ENCODE measurements at places on chromosomes 1 and 21. TPM values are rescaled to one million over a fixed set of nuclear protein-coding genes. Genes with fewer than 3 reads are reported as not detected.

GRCh38 chr21:15210235-15210678, 145.5 kb upstream of the NRIP1 start:
- DNase-seq = no peak

DNA sequence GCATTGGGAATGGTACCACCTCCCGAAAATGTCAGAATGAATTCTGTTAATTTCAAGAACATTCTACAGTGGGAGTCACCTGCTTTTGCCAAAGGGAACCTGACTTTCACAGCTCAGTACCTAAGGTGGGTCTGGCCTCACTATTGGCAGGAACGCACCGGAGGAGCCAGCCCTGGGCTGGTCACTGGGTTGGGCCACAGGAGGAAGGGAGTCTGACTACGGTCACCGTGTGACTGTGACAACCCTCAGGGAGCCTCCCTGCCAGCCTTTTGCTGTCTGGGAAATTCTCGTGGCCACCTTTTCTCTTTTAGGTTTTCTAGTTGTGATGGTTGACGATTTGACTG, 2.2 kb downstream of the IL10RB start:
- DNase-seq = no peak

DNA sequence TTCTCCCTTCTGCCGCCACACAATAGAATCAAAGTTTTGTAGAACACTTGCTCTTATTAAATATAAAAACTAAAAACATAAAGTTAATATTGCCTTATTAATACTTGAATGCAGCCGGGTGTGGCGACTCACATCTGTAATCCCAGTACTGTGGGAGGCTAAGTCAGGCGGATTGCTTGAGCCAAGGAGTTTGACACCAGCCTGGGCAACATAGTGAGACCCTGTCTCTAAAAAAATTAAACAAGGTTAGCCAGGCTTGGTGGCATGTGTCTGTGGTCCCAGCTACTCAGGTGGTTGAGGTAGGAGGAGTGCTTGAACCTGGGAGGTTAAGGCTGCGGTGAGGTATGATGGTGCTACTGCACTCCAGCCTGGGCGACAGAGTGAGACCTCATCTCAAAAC, 13.2 kb upstream of the HHAT start:
- no peak for DNase-seq

DNA sequence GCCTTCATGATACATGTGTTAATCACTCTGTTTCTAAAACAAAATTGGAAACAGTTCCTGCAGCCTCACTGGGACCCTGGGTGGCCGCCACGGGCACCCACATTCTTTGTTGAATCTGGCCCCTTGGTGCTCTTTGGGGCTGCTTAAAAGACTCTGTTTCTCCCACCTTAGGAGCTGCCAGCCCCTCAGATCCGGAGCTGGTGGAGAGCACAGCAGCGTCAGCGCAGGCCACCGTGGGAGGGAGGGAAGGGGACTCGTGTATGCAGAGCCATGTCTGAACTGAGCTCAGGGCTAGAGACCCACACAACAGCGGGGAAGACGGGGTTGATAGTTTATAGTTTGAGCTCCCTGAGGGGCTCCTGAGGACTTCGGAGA, 121.2 kb downstream of the CNIH3 start:
- DNase-seq = no peak

- DNase-seq = no peak
Measured at GRCh38 chr1:87894062-87894461, 565.4 kb downstream of the LMO4 start.

DNA sequence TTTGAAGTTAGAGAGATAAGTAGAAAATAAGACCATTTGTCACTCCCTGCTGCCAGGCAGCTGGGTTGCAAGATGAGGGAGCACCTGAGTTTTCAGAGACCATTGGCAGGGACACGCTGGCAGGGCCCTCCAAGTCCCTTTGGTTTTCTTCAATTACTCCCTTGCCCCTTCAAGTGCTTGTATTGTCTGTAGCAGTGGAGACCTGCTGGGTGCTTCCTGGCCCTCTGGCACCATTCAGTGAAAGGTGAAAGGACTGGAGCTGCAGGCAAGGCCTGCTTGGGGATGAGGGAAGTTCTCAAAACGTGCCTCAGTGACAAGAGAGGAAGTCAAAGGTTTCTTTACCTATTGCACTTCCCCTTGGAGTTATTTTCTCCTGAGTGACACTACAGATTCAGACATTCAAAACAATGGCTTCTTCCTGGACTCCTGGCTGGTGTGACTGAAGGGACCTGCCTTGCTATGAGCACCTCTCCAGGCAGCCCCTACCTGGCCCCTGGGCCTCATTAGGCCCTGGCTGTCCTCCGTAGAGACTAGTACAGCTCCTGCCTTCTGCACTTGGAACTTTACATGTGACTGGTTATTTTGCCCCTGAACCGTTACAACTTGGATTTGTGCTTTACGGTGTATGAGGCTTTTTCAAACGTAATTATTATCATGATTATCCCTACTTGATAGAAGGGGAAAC, 100.1 kb downstream of the C1orf21 start:
- no peak for DNase-seq

The GPBP1L1 gene
- 134 TPM for total RNA-seq
